Germinal center (tissue), 1 donor: ENCODE measurements at places on chromosomes 1 and 21.

- no peak for DNase-seq
Measured at GRCh38 chr1:8970870-8971337, 25.2 kb downstream of the CA6 start.

GRCh38 chr21:33645730-33646129 is 3.4 kb downstream of the ITSN1 start:
- no peak for DNase-seq

DNA sequence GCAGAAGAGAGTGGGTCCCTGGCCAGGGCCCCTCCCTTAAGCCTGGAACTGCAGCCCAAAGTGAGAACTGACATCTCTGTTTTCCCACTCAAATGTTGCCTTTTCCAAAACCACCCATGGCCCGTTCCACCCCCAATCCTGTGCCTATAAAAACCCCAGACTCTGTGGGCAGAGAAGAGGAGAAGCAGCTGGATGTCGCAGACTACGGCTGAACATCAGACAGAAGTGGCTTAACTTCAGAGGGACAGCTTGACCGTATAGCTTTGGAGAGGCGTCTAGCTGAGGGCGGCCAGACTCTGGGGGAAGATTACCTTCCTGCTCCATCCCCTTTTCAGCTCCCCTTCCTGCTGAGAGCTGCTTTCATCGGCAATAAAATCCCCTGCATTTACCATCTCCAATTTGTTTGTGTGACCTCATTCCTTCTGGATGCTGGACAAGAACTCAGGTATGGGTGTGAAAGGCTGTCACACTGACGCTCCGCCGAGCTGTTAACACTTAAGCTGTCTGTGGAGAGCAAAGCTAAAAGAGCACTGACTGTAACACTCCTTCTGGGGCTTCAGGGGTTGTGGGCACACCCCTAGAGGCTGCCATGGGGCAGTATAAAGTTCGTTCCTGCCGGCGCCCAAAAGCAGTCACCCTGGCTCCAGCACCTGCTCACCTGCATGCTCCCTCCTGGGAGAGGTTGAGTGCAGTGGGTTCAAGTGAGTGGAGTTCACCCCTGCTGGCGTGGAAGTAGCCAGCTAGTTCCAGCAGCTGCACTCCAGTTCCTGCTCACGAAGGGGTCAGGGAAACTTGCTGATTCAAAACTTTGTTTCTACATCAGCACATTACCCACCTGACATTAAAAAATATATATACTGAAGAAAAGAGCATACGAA is 19.6 kb upstream of the ERO1B start:
- no peak for DNase-seq

DNA sequence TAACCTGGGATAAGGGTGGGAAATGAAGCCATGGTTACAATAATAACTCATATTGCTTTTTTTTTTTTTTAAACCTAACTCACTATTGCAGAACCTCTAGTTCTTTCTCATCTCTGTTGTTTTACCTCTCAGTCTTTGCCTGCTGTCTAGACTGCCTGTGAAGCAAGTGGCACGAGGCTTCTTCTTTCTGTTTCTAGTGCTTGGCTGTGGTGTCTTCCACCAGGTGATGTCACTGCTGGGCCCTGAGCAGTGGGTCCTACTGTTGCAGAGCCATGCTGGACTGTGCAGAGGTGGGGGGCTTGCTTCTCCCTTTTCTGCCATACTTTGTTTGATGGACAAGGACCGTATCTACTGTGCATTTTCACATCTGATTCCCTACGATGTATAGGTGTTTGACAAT is 51.7 kb downstream of the ZNF326 start:
- no peak for DNase-seq

DNA sequence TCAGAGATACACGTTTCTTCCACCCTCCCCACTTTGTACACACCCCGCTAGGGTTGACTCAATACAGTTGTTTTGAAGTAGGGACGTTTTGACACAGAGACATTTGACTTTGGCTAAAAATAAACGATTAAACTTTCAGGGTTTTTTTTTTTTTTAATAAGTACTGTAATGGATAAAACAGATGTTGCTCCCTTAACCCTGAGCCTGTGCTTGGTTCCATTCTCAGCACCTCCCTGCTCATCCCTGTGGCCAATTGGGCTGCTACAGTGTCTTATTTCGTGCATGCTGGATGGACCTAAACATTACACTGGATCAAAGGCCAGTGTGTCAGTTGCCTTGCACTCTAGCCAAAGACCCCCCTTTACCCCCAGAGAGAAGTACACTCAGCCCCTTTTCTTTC is 16.9 kb downstream of the GRHL3 start:
- no peak for DNase-seq

DNA sequence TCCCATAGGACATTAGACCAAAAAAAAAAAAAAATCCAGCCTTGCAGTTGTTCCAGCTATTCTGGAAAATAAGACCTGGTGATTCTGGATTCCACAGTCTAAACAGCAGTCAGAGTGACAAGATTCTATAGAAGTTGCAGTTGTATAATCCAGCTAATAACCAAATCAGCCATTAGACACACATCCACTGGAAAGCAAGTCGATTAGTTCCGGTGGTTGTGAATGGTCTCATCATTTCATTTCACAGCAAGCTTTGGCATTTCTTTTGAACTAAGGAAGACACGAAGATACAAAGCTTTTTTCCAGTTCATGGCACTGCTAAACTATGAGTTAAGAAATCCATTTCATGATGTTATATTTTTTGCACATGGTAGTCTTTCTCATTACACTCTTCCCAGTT is 54.4 kb upstream of the FAM89A start:
- no peak for DNase-seq

GRCh38 chr1:28196330-28196729 is 19.8 kb upstream of the PTAFR start:
- DNase-seq = no peak
